MV-4-11 (cell line): ENCODE measurements at places on chromosomes 6 and 20.

GRCh38 chr6:28657381-28657768 is 131.7 kb downstream of the GPX5 start:
- no peak for DNase-seq

DNA sequence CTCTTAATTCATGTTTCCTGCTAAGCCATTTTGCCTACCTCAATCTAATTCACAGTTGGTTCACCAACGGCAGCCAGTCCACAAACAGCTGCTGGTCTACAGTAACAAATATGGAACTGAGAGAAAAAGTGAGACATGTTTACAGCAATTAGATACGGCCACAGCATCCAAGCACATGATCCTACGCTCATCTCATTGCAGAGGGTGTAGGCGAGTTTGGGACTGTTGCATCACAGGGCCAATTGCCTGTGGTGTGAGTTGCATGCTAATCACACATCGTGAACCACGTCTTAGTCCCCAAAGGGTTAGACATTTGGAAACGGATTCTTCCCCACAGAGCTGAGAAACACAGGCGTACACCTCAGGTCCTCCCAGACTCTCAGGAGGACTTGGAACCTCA is 166.9 kb downstream of the EYA2 start:
- DNase-seq = peak; percentile 95

GRCh38 chr6:149560736-149561135 is 5.4 kb upstream of the GINM1 start:
- DNase-seq = no peak

DNA sequence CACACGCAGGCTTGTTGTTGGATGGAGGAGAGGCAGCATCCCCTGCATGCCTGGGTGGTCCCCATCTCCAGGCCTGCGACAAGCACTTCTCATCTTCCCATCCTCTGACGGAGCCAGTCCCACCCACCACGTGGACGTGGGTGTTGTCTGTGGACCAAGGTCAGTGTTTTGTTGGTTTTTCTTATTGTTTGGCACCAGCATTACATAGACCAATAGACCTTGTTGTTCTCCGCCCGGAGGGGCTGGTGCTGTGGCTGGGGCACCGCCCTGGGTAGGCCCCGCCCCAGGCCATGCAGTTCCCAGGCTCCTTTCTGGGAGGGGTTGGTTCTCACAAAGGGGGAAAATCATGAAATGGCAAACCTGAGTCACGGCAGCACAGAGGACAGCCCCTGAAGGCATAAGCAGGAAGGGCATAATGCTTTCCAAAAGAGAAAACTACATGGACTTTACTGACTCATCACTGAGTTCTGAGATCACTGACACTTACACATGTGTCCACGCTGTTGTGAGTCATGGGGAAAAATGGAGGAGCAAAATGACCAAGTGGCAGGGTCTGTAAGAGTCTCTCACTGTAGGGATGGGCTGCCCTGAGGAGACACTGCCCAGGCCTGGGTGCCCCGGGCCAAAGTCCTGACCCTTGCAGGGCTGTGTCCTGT is 90.8 kb downstream of the THBS2 start:
- DNase-seq = peak; percentile 48

GRCh38 chr20:47876311-47877088 is 91.2 kb upstream of the SULF2 start:
- no peak for DNase-seq

GRCh38 chr20:16228722-16229121 is 344.5 kb downstream of the KIF16B start:
- DNase-seq = no peak

- no peak for DNase-seq
These were observed 115.1 kb upstream of the FRMD1 start for GRCh38 chr6:168193816-168194721.

- no peak for DNase-seq
These were observed at the start of gene PLA2G7 for GRCh38 chr6:46734867-46735719. PLA2G7 (minus strand) TSS chr6:46735375; CDS start chr6:46722891, 12,484 bp downstream.

- no peak for DNase-seq
These were observed 15.2 kb downstream of the HNF4A start for GRCh38 chr20:44370639-44371218.

DNA sequence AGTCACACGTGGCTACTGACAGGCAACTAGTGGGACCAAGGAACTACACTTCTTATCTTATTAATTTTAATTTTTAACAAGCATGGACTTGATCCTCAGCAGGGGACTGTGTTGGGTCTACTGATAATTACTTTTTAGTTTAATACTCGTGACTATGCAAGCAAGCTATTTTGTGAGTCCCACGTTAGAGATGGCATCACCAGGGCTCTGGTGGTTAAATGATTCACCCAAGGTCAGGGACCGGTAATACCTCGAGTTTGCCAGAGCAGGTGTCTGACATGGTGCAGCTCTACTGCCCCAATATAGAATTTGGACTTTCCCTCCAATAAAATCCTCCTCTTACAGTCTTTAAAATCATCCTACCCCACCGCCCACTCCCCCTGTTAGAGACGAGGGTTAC is 98.6 kb upstream of the RIN2 start:
- DNase-seq = no peak

GRCh38 chr6:26611599-26611998 is 14.8 kb downstream of the ABT1 start:
- no peak for DNase-seq

GRCh38 chr6:143112837-143113236 is 52.1 kb downstream of the AIG1 start:
- DNase-seq = no peak

DNA sequence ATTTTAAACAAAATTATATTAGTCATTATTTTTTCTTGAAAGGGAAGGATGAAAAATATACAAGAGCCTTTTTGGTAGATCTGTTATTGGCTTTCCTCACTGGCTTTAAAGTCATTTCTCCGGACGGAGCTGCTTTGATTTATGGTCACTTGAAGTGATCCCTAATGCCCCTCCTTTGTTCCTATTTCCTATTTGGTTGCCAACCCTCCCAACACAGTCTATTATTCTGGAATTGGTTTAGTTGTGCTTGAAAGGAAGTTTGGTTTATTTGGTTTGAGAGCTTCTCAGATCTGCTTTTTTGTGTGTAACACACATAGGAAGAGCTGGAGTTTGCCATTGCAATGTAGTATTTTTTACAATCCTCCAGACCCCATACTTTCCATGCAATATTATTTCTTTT is 347.9 kb downstream of the RFPL4B start:
- DNase-seq = no peak

- DNase-seq = peak; percentile 42
These were observed 608 bp upstream of the EIF2S2 start for GRCh38 chr20:34112600-34113101.

GRCh38 chr6:37314487-37315156 is 39.2 kb upstream of the RNF8 start:
- peak; percentile 72 for DNase-seq

- DNase-seq = peak; percentile 16
These were observed 389.1 kb downstream of the HTR1B start for GRCh38 chr6:77074037-77074713.

DNA sequence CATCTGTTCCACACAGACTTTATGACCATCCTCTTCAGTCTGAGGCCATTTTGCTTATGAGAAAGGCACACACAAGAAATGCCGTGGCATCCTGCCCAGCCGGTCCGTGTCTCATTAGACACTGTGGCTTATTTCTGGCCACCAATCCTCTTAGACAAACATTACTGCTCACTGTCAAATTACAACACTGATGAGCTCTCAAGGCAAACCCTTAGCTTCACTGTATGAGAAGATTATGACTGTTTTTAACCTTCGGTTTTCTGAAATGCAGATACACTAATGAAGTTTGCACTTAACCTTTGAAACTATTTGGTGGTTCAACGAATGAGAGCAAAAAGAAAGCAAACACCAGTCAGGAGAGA is 50.5 kb upstream of the DST start:
- DNase-seq = no peak

GRCh38 chr20:1567392-1568162 is 10.1 kb upstream of the SIRPD start:
- DNase-seq = peak; percentile 97
